ENCODE measurements at places on chromosomes 2 and 18. TPM values are rescaled to one million over a fixed set of nuclear protein-coding genes. Genes with fewer than 3 reads are reported as not detected.

Gene NOSTRIN
- 55.6 TPM for total RNA-seq

Gene SOX11
- not detected for total RNA-seq

Gene NAT8
- not detected for total RNA-seq

Gene SDC1
- 159 TPM for total RNA-seq

Gene TEX44
- not detected for total RNA-seq

Gene GREB1
- total RNA-seq: 0.85 TPM

Gene SIGLEC15
- total RNA-seq: 0.36 TPM

DNA sequence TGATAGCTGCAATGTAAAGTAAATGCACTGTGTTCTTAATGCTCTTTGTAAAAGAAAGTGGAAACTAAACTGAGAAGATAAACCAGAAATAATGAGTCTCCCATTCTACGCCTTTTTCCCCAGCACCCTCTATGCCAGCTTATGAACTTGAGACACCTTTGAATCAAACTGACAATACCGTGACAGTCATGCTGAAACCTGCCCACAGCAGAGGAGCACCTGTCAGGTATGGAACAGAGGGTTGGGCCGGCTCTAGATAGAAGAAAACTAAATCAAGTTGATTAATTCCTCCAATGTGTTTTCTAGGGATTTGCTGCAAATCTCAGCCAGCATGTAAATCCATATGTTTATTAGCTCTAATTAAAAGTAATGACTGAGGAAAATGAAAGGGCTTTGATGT lies 520.6 kb upstream of the RAB12 start:
- no peak for DNase-seq

GRCh38 chr18:50080932-50081560 lies 113.9 kb downstream of the MYO5B start:
- no peak for DNase-seq

DNA sequence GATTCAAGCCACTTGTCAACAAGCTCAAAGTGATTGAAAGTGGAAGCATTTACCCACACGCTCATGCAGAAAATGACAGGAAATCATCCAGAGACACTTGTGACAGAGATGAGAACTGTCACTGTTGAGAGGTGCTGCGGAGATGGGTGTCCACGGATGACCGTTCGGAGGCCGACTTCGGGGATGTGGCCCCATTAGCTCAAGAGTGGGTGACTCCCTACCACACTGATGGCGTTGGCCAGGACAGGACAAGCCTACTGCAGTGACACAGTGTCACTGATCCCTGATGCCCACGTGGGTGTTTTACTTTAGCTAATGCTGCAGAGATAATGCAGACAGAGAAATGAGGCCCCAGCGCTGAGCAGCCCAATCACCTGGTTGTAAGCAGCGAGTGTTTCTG lies 81.5 kb upstream of the YWHAQ start:
- no peak for DNase-seq

All from left colon (tissue), 2 donors.